ENCODE measurements at places on chromosomes 4 and X.

DNA sequence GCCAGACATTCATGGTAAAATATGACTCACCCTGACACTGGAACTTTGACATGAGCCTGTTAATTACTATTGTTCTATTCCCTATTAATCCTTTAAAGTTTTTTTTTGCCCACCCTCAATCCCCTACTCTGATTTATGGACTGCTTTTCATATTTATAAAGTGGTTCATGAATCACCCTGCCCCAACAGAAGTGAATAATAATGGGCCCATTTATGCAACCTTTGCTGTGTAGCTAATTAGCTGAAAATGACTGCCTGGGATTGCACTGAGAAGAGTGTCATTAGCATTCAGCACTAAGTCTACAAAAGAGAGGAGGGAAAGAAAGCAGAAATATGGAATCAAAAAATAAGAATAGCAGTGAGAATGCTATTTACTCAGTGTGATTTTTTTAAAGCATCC lies 154.3 kb downstream of the COMMD8 start:
- DNase-seq, result no peak

GRCh38 chr4:109979920-109980717 lies 67.4 kb downstream of the EGF start:
- DNase-seq, result no peak

DNA sequence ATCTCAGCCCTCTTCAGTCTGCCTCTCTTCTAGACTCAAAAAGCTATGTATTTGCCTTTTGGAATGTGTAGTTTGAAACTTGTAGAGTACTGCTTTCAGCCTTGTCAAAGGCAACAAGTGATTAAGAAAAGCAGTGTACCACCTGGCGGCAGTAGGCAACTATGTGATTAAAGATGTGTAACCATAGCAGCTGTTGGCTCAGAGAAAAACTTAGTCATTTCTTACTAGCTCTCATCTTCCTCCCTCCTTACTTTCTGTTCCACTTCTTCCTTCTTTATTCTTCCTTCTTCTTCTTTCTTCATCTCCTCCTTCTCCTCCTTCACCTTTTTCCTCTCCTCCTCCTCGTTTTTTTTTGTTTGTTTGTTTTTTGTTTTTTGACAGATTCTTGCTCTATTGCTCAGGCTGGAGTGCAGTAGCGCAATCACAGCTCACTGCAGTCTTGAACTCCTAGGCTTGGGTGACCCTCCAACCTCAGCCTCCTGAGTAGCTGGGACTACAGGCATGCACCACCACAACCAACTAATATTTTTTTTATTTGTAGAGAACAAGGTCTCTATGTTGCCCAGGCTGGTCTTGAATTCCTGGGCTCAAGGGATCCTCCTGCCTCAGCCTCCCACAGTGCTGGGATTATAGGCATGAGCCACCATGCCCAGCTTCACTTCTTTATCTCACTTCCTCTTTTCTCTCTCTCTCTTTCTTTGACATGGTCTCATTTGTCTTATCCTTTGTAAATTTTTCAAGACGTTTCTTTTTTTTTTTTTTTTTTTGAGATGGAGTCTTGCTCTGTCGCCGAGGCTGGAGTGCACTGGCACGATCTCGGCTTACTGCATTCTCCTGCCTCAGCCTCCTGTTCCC lies 32.6 kb downstream of the ABHD18 start:
- DNase-seq, result peak; percentile 13

DNA sequence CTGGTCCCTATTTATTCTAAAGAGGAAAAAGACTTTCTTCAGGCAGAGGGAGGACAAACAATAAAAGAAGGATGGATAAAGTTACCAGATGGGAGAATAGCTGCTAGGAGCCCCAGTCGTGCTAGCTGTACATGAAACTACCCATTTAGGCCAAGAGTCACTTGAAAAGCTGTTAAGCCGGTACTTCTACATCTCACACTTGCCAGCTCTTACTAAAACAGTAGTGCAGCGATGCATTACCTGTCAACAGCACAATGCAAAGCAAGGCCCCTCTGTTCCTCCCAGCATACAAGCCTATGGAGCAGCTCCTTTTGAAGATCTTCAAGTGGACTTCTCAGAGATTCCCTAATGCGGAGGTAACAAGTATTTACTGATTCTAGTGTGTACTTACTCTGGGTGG lies 1138.8 kb downstream of the ARAP2 start:
- DNase-seq, result no peak

GRCh38 chr4:175789647-175790046 lies 22.4 kb downstream of the GPM6A start:
- DNase-seq, result no peak

DNA sequence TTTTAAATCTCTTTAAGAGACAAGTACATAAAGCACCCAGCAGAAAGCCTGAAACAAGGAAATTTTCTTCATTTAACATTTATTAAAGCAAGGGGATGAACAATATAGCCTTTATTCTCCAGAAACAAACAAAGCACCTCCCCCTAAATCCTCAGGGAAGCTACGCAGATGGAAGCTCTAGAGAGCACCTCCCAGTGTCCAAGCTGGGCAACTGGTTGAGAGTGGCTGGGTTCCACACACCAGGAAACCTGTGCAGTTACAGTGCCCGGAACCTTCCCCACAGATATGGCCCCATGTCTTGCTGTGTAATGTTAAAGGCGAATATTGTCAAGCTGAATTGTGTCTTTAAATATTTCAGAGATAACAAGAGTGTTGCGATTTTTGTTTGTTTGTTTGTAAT lies 8.9 kb upstream of the TRIML1 start:
- DNase-seq, result no peak

GRCh38 chr4:115973768-115974167 lies 860.3 kb upstream of the NDST4 start:
- no peak for DNase-seq

DNA sequence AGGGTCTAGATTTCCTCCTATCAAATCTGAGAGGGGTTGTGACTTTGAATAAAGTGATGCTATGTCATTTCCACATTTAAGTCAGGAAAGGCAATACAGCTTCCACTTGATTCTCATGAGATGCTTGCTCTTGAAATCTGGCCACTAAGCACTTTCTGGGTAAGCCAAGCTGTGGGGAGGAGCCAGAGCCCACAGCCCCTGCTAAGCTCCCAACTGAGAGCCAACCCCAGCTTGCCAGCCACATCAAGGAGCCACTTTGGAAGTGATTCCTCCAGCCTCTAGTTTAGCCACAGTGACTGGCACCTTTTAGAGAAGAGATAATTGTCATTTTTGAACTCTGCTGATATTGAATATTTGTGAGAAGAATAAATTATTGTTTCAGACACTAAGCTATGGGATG lies 1441.5 kb upstream of the IGFBP7 start:
- DNase-seq, result no peak

GRCh38 chr4:11663114-11663513 lies 234.4 kb upstream of the HS3ST1 start:
- no peak for DNase-seq

DNA sequence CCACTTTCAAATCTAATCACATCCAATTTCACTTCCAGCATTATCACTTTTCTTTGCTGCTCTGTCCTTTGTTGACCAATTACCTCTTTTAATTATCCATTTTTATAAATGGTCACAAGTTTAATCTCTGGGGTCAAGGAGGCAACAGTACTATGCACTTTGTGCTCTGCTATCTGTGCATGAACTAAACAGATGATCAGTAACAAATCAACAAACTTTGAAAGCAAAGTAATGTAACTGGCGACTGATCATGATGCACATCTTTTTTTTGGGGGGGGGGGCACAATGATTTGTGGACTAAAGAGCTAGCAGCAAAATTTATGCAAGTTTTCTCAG lies 1.5 kb upstream of the SEC31A start:
- DNase-seq, result no peak

DNA sequence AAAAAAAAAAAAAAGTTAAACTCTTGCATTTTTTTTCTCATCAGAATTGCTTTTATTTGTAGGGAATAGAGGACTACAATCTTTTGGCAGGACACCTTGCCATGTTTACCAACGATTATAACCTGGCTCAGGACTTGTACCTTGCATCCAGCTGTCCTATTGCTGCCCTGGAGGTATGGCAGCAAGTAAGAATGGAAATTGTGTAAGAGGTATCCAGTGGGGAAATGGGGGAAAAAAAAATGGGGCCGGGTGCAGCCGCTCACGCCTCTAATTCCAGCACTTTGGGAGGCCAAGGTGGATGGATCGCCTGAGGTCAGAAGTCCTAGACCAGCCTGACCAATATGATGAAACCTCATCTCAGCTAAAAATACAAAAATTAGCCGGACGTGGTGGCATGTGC lies 49.8 kb downstream of the WDR19 start:
- DNase-seq, result no peak

- DNase-seq, result no peak
Measured at GRCh38 chr4:186260504-186261448, 5.2 kb upstream of the F11 start.

GRCh38 chrX:107741404-107741790 lies 34.2 kb downstream of the TSC22D3 start:
- DNase-seq, result no peak

- DNase-seq, result no peak
Measured at GRCh38 chr4:186840771-186841301, 117.2 kb upstream of the FAT1 start.

- no peak for DNase-seq
Measured at GRCh38 chr4:139973616-139974015, 180.4 kb downstream of the MAML3 start.

GRCh38 chr4:176425035-176425434 lies 105.3 kb downstream of the SPCS3 start:
- DNase-seq, result no peak

DNA sequence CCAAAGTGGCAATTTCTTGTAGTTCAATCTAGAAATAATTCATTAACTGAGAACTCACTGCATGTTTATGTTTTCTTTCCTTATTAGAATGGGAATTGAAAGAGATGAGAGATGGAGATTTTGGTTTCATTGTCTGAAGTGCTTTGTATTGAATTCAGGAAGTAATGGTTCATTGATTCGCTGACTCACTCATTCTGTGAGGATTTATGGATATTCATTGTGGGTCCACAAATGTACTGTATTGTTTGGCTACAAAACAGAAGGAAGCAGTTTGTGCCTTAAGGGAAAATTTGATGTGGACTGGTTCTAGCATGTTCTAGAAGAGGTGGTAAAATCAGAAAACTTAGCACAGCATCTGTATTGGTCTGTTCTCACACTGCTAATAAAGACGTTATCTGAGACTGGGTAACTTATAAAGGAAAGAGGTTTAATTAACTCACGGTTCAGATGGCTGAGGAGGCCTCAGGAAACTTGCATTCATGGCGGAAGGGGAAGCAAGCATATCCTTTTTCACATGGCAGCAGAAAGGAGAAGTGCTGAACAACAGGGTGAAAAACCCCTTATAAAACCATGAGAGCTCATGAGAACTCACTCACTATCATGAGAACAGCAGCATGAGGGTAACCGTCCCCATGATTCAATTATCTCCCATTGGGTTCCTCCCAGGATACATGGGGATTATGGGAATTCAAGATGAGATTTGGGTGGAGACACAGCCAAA lies 132.3 kb upstream of the VCX3A start:
- no peak for DNase-seq

DNA sequence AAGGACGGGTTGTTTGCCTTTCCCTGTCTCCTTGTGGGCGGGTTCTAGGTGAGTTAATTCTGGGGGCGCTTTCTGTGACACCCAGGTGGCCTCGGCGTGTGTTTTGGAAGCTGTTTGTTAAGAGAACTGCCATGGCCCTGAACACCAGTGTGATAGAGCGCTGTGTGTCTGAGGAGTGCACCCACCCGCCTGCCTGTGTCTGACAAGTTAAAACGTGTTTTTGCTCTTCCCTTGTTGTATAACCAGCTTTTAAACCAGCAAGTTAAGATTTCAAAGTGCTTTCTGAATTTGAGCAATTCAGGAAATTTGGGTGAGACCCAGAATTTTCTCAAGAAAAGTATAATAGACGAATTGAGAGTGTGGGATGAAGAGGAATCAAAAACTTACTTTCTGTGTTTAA lies 55.2 kb upstream of the HGFAC start:
- DNase-seq, result no peak

DNA sequence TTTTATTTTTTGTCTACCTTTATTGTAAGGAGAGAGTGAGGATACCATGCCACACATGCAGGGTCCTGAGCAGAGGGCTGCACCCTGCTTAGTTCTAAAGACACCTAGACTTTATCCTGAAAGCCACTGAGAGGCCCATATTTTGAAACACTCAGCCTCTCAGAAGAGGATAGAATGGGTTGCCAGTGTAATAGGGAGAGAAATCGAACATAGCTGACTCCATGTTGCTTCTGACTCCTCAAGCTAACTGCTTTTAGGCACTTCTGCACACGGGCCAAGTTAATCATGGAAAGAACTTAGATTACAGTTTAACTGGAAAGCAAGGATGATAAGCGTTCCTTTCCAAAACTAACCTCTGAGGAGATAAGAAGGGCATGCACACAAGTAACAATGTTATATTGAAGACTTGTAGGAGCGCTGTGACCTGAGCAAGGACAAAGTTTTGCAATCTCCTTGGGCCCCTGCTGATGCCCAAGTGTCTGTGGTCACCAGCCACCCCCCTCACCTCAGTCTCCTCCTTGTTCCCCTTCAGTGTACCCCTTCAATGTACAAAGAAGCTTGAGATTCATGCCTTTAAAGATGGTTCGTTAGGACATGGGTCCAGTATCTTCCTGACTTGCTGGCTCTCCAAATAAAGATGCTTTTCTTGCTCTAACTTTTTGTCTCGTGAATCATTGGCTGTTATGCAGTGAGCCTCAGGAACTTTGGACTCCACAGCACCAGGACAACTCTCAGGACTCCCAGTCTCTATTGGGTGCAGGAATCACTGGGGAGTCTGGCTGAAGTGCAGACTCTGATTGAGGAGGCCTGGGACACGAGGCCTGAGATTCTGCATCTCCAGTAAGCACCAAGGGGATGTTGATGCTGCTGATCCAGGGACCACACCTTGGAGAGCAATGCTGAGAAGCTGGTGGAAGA lies 25.4 kb upstream of the CD99 start:
- no peak for DNase-seq

DNA sequence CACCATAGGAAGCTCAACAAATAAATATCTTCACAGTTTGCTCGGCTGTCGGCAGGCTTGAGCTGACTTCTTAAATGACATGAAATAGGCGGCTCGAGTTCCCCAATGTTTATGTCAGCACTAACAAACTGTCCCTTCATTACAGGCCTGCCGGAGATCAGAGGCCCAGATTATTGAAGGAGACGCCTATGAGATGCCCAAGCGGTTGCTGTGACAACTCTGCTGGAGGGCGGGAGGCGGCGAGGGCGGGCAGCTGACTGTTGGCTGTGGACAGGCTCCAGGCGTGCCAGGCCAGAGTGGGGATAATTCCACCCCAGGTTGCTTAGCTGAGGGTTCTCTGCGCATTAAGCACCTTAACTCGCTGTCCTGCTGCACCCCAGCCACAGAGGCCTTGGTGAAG lies 39.2 kb upstream of the MSX1 start:
- no peak for DNase-seq
